ENCODE measurements at places on chromosomes 11 and 22.
A peak's percentile ranks its signal among the peaks of the same experiment; 100 is the strongest.

- DNase-seq, result no peak
Measured at GRCh38 chr11:21949763-21950413, 243.0 kb upstream of the ANO5 start.

GRCh38 chr22:31281733-31282132 is 10.6 kb downstream of the PIK3IP1 start:
- no peak for DNase-seq

DNA sequence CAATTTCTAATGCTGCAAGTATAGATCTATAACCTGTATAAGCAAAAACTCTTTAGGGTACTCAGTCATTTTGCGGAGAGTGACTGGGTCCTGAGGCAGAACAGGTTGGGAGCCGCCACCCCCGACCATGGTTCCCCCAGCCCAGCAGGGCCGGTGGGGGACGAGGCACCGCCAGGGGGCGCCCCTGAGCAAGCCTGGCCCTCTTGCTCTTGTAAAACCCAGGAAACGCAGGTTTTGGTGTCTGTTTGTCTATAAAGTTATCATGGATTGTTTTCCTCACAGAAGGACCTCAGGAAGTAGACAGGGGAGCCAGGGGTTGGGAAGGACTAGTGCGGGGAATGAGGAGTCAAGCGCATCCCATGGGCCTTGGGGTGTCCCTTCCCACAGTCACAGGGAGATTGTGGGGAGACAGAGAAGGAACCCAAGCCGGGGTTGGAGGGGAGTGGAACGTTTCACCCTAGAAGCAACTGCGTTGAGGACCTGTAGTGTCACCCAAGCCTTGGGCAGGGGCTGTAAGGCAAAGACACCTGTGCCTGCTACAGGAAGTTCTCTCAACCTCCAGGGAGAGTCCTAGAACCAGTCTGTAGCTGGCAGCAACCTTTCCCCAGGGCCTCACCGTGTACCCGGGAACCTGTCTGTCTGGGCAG is 26.4 kb downstream of the KCTD17 start:
- peak; percentile 87 for DNase-seq

DNA sequence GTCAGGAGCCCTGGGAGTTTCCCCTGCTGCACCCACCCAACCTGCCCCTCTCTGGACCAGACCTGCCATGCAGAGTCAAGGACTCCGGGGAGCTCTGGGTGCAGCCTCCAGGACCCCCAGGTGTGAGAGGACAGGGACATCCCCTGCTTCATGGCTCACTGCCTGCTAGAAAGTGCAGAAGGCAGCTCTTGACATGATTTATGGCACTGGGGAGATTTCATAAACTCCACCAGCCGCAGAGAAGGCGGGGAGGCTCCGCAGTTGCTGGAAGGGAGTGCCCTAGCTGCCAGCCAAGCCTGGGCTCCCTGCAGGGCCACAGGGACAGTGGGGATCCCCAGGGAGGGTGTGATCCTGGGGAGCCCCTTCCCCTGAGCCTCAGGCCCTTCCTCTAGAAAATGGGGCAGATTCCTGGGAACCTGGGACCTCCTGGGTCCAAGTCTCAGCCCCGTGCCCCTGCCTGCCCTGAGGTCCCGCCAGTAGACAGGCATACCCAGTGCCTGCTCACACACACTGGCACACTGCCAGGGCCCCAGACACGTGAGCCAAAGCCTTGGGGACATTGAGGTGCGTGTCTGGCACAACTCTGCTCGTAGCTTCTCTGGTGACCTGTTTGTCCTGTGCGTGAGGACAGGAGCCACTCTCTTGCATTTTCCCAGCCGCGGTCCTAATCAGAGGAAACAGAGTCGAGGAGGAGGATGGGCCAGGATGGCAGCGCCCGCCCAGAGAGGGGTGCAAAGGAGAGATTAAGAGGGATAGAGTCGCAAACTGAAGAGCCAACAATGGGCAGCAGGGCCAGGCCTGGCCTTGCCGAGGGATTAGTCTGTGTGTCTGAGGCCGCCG is 13.8 kb downstream of the CABP7 start:
- no peak for DNase-seq

Measured in activated T-cell treated with anti-CD3 and anti-CD28 coated beads for 1 hour (primary cell).